HS-27A (cell line): ENCODE measurements at places on chromosomes 16 and 17.
A peak's percentile ranks its signal among the peaks of the same experiment; 100 is the strongest.

- DNase-seq = no peak
Measured at GRCh38 chr17:11240041-11240840, 772 bp upstream of the SHISA6 start.

- no peak for DNase-seq
Measured at GRCh38 chr17:69042308-69042707, 18.4 kb downstream of the ABCA9 start.

GRCh38 chr17:19327031-19327783 is 35.3 kb downstream of the B9D1 start:
- DNase-seq = peak; percentile 100

- no peak for DNase-seq
Measured at GRCh38 chr17:52604105-52604504, 445.6 kb upstream of the CA10 start.

GRCh38 chr16:84735849-84736586 is 36.2 kb downstream of the USP10 start:
- DNase-seq = no peak

DNA sequence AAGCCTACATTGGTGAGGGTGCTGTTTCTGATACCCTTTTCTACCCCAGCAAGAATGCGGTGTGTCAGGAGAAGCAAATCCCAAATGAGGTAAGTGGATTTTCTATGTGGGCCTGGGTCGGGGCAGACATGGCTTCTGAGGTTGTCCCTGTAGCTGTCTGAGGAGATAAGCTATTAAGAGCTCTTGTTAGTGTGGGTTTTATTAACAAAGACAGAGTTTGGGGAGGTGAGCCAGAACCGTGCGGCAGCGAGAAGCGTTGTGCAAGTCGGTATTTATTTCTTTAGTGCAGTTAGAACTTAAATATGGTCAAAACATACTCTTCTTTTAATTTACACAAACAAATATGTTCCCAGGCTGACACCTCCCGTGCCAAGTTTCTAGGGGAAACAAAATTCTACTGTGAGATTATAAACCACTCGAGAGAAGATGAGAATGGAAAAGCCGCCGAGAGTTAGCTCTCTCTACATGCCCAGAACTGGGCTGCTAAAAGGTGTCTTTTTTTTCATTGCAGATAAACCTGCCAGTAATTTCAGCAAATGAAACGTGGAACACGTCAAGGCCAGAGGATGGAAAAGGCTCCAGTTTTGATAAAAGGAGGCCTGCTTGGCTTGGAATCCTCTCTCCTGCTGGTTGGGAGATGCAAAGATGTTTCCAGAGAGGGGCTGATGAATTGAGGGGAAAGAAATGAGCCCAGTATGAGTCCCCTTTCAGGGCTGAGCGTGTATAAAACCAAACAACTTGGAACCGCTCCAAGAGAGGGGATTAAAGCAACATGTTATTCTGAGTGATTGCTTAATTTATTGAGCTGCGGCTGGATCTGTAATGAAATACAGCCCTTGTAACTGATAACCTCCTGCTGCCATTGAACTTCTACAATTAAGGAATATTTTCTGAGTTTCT is 254.6 kb downstream of the MRTFB start:
- no peak for DNase-seq

DNA sequence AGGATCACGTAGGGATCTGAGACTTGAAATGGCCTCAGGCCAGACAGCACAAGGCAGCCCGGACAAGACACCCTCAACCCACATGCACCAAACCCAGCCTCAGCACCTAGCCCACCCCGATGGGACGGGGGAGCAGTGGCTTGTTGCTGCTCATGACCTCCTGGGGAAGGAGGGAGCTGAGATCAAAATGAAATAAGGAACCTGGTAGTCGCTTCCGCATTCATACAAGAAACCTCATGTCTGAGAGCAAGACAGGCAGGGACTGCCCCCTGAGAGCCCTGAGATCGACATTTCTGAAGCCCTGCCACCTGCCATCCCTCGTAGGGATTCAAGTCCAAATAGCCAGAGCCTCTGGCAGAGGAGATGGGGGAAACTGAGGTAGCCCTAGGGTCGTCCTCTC is 5.7 kb upstream of the CEP131 start:
- DNase-seq = no peak

GRCh38 chr17:36550491-36551417 is 6.0 kb downstream of the GGNBP2 start:
- no peak for DNase-seq

GRCh38 chr16:13018026-13018425 is 116.6 kb downstream of the SHISA9 start:
- no peak for DNase-seq

- DNase-seq = no peak
Measured at GRCh38 chr16:49003022-49003421, 278.6 kb downstream of the CBLN1 start.

DNA sequence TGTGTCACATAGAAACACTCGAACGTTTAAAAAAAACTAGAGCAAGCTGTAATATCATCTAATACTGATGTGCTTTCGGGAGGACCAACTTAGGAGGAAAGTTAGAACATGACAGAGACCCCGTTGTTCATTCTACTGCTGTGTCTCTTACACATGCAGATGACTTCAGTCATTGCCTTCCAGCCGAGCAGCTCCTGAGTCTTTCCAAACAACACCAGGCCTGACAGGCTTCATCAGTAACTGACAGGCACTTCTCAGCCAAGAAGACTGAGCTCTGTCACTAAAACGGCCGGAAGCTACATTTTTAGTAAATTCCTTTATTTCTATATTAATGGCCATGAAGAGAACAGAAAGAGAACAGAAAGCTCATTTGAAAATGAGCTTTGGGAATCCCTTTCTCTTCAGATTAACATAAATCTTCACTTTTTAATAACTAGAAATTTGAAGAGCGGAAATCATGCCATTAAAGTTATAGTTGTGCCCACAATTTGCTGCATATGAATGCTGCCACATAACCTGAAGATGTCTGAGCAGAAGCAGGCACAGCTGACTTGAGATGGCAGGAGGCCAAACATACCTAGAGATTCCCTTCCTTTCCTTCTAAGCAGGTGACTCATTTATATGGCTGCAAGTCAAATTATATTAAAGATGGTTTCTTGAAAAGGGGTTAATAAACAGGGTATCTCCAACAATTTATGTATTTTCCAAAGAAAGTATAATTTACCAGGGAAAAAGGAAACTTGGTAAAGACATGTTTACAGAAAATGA is 148.9 kb downstream of the ITFG1 start:
- DNase-seq = no peak

DNA sequence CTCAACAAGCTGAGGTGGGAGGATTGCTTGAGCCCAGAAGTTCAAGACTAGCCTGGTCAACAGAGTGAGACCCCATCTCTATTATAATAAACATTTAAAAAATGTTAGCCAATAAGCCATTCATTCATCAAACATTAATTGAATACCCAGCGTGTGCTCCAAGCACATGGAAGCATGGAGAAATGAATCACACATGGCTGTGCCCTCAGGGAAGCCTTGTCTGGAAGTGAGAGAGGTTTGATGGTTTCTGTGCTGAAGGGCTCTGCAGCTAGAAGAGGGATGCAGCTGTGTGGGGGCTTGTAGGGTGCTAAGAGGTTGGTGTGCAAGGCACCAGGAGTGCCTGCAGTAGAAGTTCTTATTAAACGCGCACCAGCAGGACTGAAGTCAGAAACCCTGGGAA is 11.2 kb downstream of the CYB5D2 start:
- DNase-seq = no peak
